ENCODE measurements at places on chromosomes 12 and 14. TPM values are rescaled to one million over a fixed set of nuclear protein-coding genes. Genes with fewer than 3 reads are reported as not detected.

POC1B gene
- total RNA-seq: 12.2 TPM

EGLN3 gene
- 1.8 TPM for total RNA-seq

PPFIBP1 gene
- 57.2 TPM for total RNA-seq

TPPP2 gene
- not detected for total RNA-seq

BBS10 gene
- 5.4 TPM for total RNA-seq

Measured in hair follicular keratinocyte (primary cell).